CD4-positive, alpha-beta T cell treated with Interleukin-6 for 4 hours (primary cell): ENCODE measurements at places on chromosomes 16 and 17.

DNA sequence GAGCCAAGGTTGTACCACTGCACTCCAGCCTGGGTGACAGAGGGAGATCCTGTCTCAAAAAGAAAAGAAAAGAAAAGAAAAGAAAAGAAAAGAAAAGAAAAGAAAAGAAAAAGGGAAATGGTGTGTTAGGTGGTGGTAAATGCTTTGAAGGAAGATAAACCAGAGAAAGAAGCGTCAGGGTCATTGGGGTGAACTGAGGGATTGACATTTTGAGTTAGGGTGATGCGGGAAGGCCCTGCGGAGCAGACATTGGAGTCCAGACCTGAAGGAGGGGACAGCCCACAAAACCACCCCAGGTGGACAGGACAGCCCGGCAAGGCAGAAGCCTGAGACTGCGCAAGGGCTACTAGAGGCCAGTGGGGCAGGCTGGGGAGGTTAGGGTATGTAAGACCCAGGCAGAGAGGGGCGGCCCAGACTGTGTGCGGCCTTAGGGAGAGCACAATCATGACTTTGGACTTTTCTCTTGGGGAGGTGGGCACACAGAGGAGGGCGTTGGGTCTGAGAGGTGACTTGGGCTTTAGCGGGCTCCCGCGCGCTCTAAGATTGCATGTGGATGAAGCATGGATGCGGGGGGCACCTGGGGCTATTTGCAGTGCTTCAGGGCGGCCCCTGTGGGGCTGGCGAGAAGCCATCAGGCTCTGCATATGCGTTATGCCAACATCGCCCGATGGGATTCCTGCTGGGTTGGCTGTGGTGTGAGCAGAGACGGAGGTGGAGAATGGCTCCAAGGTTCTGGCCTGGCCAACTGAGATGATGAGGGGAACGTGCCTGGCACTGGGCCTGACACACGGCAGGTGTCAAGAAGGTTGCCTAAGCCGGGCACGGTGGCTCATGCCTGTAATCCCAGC lies 3.3 kb upstream of the GAA start:
- DNase-seq = no peak

DNA sequence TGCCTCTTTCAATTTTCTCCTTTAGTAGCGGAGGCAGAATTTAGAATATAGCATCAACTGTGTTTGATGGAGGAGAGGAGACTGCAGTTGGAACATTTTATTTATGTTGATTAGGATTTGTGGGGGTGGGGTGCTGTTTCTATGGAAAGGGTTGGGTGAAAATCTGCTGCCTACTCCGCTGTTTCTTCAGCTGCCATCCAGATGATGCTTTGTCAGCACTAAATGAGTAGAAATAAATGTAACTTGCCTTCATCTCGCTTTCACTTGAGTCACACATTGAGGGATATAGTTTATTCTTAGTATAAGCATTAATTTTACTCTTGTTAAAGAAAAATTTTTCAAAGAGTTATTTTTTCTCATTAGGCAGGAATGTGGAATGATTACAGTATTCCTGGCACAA lies 42.1 kb downstream of the ABHD15 start:
- DNase-seq = no peak

GRCh38 chr17:80706463-80706867 lies 161.8 kb downstream of the RPTOR start:
- DNase-seq = no peak

GRCh38 chr16:53870831-53871230 lies 166.9 kb downstream of the FTO start:
- DNase-seq = no peak

DNA sequence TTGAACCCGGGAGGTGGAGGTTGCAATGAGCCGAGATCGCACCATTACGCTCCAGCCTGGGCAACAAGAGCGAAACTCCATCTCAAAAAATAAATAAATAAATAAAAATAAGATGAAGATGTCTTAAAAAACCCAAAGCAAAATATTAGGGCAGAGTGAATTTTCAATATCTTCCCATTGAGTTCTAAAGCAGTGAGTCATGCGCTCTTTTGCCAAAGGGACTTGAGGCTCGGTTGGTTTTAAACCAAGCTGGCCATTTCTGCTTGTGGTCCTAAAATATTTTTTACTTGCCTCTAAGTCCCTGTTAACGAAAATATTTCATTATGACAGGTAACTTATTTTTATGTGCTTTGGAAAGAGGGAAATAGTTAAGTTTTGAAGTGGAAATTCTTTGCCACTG lies 4.7 kb downstream of the PAFAH1B1 start:
- no peak for DNase-seq

GRCh38 chr17:74599448-74599939 lies 7.4 kb upstream of the CD300LD start:
- DNase-seq = no peak

DNA sequence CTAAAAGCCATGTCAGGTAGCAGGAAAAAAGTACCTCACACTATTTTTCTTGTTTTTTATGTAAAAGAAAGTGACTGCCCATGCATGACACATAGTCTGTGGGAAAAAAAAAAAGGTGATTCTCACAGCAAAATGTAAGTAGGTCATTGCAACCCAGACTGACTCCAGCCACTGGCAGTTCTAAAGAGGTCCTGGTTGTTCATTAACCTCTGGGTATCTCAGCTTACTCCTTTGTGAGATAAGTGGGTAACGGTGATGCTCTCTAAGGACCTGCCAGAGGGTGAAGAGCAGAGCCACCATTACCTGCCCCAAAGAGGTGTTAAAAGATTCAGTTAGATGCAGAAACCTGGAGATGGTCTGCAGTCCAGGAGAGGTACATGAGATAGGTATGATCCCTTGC lies 531.9 kb downstream of the GRIN2A start:
- no peak for DNase-seq
